Effector CD8-positive, alpha-beta T cell (primary cell): ENCODE measurements at places on chromosomes 3 and 15.

DNA sequence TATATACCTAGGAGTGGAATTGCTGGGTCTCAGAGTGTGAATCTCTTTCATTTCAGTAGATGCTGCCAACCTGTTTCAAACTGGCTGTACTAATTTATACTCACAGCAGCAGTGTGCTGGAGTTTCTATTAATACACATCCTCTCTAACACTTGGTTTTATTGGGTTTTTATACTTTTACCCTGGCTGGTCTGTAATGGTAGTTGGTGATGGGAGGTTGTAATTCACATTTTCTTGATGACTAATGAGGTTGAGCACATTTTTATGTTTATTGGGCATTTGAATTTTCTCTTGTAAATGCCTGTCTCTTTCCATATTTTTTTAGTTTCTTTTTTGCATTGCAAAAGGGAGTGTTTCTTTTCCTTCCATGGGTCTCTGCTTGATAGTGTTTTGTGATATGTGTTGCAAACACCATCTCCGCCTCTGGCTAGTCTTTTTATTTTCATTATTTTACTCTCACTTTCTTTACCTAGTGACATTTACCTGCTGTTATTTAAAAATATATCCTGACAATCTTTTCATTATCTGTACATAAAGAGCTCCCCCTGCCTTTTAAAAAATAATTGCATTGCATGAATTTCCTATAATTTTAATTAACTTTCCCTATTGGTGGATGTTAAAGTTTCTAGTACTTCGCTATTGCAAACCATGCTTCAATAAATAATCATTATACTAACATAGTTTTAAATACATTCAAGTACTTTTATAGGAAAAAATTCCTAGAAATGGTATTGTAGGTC is 49.0 kb upstream of the GCNT3 start:
- no peak for DNase-seq

DNA sequence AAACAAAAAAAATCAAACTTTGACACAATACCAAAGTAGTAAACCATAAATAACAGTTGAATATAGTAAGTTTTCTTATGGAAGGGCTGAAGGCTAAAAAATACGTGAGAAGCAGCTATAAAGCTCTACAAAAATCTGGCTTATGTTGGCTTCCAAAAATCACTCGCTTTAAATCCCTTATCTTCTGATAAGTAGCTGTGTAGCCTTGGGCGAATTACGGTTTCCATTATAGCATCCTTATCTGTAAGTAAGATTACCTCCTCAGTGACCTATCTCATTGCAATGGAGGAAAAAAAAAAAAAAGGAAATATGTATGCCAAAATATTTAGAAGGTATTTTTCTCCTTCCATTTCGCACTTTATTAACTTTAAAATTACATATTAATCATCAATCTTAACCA is 348.6 kb downstream of the PLOD2 start:
- no peak for DNase-seq

DNA sequence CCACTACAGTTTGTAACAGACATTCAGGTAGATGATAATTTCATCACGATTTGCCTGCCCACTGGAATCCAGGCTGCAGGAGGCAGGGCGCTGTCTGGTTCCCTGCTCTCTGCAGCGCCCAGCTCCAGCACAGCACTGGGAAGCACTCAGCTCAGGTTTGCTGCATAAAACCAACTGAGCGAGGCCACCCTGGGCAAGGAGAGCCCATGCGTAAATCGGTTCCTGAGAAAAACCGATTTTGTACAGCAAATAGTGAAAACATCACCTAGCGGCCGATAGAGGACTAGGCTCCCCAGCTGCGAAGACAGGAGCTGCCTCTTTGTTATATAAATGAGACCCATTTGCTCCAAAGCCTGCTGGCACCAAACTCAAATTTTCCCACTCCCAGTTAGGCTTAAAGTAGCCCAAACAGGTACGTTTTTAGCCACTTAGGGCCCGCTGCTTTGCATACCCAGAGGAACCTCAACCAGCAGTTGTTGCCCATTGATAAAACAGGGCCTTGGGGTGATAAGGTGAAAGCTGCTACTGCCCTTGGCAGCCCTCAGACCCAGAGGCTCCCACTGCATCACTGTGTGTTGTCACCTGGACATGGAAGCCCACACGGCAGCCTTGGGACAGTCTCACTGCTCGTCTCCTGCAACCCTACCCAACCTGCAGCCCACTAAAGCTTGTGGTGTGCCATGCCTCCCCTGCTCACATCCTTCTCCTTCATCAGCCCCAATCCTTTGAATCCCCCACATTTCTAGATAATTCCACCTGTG is 47.5 kb downstream of the ALDH1L1 start:
- DNase-seq = no peak

- DNase-seq = no peak
These were observed 8.8 kb upstream of the LCTL start for GRCh38 chr15:66574596-66574950.

GRCh38 chr3:48088056-48088748 is 72.0 kb upstream of the MAP4 start:
- no peak for DNase-seq

- DNase-seq = no peak
These were observed 410 bp downstream of the LRRC49 start for GRCh38 chr15:70892912-70893560.

DNA sequence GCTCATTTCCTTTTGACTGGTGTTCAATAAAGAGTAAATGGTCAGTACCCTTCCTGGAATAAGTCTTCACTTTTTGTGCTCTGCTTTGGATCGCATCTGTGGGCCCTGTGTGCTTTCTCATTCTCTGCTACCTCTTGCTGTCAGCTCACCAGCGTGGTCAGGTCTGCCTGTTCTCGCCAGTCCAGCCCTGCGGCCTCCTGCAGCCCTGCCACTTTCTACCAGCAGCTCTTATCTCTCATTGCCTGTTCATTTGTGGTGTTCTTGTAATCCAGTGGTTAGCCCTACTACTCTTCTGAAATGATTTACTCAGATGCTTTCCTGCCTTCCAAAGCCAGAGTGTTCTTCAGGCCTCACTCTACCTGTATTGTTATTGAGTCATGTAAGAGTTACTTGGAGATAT is 54.8 kb downstream of the CHCHD6 start:
- DNase-seq = no peak

DNA sequence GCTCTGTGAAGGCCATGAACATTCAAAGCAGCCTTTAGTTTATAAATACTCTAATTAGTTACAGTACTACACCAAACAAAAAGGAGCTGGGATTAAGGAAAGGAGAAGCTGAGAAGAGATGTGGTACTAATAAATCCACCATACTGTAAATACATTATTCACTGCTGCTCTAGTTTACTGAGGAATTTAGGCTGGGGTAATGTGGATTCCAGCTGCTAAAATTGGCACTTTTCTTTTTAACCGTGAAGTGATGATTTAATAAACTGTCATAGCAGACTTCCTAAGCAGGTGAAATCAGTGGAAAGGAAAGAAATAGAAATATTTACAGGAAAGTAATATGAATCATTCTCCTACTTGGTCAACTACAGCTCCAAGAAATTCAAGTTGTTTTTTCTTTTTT is 88.7 kb downstream of the TFG start:
- DNase-seq = no peak
